ENCODE measurements at places on chromosomes 3 and 15.

GRCh38 chr3:318903-319302 is 122.3 kb downstream of the CHL1 start:
- DNase-seq = no peak

DNA sequence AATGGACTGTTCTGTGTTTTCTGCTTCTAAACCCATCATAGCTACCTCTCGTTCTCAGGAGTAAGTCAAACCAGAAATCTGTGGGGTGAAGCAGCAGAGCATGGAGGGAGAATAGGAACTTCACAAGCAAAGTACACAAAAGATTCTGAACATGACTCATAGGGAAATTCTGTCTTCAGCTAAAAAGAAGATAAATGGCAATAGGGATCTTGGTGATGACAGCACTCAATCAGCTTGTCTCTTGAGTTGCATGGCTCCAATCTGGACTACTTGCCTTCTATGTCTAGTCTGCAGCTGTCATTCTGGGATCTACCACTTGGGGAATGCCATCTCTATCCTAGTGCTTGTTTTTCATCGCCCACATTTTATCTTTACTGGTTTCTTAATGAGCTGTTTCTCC is 13.5 kb upstream of the GRAMD1C start:
- no peak for DNase-seq

DNA sequence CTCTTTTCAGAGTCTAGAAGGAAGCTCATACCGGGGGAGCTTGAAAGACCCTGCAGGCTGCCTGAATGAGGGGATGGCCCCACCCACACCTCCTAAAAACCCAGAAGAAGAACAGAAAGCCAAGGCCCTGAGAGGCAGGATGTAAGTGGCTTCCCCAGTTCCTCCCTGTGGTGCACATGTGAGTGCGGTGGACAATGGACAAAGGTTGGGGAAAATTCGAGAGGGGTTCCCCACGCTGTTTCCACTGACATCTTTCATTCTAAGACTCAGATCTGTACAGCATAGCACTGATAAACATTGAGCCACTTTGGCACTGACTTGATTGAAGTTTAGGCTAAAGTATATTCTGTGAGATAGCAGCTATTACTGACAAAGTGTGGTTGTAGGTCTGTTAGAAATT is 79.5 kb upstream of the UMPS start:
- no peak for DNase-seq

DNA sequence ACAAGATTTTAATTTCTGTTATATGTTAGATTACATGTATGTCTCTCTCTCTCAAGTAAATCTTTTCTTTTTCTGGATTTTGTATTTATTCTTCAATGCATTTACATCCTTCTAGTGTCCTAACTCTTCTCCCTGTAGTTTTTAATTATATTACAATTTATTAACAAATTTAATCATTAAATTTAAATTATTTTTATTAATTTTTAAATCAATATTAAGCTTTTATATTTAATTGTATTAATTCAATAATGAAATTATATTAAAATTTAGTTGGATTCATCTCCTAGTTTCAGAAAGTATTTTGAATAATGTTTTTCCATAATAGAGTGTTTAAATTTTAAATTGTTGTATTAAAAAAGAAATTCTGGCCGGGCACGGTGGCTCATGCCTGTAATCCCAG is 29.8 kb downstream of the MLF1 start:
- no peak for DNase-seq

DNA sequence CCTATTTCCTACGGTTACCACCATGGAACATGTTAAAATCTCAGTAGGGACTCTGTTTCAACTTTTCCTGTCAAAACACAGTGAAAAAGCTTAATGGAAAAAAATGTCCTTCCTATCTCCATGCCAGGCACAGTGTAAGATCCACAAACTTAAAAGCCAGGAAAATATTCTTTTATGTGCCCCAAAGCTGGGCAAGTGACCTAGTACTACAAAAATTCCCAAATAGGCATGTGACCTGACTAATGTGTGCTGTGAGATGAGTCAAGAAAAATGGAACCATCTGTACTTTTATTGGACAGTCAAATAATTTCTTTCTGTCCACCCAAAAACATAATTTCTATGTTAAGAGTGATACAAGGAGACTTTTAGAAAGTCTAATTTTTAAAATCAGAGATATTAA is 406.0 kb downstream of the ZBTB20 start:
- no peak for DNase-seq

DNA sequence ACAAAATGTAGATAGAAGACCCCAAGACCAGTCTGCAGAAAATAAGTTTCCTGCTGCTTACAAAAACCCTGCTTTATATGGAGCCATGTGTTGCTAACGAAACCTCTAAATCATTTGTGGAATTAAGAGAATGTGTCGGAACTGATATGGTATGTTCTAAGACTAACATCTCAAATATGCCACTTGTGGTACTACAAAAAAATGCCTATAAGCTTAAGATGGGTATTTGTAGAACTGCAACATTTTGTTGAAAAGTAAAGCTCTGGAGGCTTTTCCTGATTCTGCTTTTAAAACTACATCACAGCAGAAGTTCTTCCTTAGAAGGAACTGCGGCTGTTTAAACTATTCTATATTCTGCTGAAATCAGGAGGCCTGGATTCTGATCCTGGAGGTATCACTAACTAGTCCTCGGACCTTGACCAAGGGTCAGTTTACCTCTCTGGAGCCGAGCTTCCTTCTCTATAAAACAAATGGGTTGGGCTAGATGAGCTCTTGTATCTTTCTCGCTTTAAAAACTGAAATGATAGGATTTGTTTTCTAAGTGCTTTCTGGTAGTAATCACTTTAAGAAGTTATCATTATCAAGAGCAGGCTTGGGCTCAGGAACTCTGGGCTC is 74.9 kb downstream of the RAD18 start:
- DNase-seq = no peak

Data from esophagus squamous epithelium (tissue), 5 donors.